HCT116 (cell line): ENCODE measurements at places on chromosomes 11 and 22.

GRCh38 chr11:76048763-76049162, 157.5 kb downstream of the WNT11 start:
- peak; percentile 13 for DNase-seq

- no peak for DNase-seq
Observed at GRCh38 chr11:36534276-36534840, 24.3 kb upstream of the TRAF6 start.

DNA sequence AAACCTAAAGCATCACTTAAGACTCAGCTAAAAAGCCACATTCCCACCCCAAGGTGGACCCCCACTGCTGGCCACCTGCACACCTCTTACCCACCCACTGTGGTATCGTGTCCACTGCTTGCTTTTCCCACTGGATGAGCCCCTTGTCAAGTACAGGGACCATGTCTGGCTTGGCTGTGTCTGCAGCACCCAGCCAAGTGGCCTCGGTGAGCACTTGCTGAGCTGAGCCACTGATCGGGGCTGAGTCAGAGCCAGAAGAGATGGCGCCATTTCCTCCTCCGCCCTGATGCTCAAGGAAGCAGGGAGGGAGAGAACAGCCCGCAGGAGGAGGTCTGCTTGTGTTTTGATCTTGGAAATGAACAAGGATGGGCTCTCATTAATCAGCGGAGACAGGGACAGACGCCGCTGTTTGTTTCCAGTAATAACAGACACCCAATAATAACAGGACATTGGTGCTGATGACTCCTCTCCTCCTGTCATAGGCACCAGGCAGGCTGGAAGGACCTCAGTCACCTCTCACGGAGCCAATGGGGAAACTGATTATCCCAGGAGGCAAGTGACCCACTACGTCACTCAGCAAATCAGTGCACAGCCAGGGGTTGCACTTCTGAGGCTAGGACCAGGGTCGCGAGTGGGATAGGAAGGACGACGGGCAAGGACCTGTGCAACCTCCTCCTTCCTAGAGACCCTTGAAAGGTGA, 85.2 kb upstream of the RTL6 start:
- no peak for DNase-seq

- DNase-seq: no peak
Observed at GRCh38 chr11:8792710-8793109, 110.1 kb downstream of the RPL27A start.

- DNase-seq: no peak
Observed at GRCh38 chr11:63719987-63720386, 38.7 kb downstream of the RTN3 start.

DNA sequence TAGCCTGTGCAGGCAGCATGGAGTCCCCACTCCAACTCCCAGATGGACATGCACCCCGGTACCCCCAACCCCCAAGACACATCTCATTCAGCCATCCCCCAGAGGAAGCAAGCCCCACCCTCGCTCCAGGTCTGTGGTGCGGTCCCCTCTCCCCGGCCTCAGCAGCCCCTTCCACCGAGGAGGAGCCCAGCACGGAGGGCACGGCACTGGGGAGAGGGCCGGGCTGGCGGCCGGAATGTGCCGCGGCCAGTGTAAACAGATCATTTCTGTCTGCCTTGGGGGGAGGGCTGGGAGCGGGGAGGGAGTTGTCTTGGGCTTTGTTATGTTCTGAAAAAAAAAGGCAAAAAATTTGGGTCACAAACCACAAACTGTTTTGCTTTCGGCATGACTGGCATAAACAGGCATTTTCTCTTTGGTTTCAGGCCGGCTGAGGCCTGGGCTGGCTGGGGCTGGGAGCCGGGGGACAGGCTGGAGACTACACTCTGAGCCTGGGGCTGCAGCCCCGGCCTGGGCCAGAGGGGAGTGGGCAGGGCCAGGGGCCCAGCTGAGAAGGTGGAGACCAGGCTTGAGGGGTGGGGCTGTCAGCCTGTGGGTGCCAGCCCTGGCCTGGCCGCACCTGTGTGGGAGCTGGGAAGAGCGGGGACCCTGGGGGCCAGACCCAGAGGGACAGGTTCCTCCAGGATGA, 16.8 kb downstream of the IGF2 start:
- DNase-seq: no peak

- no peak for DNase-seq
Observed at GRCh38 chr11:444396-445144, 2.8 kb upstream of the ANO9 start.

- DNase-seq: no peak
Observed at GRCh38 chr11:74902342-74902741, 46.5 kb downstream of the XRRA1 start.

GRCh38 chr11:126450806-126451205, 95.3 kb downstream of the ST3GAL4 start:
- no peak for DNase-seq

DNA sequence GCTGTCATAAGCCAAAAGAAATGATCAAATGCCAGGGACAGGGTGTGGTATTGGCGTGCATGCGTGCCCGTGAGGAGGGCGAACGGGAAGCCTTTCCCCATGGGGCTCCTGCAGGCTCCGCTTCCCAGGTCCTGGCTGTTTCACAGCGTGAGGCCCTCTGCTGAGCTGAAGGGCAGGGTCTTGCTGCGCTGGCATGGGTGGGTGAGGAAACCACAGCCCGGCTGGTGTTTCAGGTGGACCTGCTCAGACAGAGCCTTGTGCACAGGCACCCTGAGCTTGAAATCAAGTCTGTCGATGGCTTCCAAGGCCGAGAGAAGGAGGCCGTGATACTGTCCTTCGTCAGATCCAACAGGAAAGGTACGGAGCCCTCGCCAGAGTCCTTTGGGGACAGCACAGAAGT, 31.4 kb downstream of the IGHMBP2 start:
- DNase-seq: no peak

DNA sequence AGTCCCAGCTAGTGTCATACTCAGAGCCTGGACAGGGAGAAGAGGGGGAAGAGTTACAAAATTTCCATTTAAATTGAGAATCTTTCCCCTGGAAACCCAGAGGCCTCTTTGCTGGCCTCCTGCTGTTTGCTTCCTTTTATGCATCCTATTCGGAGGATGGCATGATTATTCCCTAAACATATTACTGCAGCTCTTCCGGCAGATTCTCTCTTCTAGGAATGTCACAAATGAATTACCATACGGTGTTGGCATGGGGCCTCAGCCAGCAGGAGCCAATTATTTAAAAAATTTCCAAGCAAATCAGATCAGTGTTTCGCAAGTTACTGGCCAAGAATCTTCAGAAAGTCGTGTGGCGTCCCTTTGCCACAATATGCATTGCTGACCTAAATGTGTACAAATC, 326.7 kb upstream of the NCAM1 start:
- no peak for DNase-seq

DNA sequence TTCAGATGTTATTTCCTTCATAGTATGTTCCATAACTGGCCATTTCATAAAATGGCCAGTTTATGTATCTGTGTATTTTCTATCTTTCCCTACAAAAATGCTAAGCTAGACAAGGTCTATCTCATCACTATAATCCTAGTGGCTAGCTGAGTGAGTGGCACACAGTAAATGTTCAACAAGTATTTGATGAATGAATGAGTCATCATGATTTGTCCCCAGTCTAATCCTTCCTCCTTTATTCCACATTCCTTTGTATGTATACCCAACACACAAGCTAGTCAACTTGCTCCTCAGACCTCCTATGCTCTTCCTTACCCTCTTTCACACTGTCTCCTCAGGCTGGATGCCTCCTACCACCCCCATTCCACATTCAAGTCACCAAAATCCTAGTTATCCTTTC, 12.5 kb downstream of the APLNR start:
- no peak for DNase-seq

- no peak for DNase-seq
Observed at GRCh38 chr11:126345759-126346585, 9.5 kb upstream of the ST3GAL4 start.

GRCh38 chr11:13341026-13341425, 63.4 kb downstream of the BMAL1 start:
- DNase-seq: no peak

DNA sequence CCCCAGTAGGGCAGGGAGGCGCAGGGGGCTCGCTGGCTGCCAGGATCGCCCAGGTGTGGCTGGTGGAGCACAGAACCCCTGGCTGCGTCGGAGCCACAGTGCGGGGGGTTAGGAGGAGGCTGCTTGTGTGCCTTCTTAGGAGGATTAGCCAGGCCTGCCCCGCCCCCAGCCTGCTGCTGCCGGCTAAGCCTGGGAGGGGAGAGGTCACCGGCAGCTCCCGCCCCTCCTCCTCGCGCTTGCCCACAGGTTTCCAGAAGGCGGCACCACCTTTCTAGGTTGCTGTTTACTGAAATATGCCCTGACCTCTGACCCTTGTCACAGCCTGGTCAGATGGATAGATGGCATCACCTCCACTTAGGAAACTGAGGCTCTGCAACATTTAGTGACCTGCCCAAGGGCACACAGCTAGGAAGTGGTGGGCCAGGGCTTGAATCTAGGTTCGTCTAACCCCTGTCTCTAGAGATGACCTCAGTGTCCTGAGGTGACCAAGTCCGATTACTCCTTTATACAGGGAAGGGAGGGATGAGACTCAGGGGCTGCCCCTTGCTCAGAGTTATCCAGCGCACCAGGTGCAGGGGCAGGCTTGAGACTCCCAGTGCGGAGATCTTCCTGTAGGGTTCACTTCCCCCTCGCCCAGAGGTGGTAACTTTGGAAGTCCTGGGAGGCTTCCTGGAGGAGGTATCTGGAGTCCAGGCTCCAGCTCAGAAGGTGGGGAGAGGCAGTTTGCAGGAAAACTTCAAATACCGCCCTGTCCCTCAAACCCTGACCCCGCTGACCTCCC, 44.0 kb downstream of the MYO7A start:
- DNase-seq: no peak

DNA sequence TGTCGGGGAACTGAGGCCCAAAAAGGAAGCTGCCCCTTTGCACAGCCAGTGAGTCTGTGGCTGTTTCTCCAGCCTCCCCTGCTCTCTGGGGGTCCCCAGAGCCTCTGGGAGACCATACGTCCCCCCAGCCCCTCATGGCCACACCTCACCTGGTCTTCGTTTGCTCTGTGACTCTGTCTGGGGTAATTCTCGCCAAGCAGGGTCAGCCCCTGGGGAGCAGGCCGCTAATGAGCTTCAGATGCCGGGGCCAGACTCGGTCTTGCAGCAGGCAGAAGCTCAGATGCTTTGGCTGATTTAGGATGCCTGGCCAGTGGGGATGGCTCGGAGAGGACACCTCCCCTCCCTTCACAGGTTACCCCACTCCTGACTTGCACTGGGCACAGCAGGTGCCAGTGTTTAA, 24.1 kb upstream of the WNT11 start:
- no peak for DNase-seq

DNA sequence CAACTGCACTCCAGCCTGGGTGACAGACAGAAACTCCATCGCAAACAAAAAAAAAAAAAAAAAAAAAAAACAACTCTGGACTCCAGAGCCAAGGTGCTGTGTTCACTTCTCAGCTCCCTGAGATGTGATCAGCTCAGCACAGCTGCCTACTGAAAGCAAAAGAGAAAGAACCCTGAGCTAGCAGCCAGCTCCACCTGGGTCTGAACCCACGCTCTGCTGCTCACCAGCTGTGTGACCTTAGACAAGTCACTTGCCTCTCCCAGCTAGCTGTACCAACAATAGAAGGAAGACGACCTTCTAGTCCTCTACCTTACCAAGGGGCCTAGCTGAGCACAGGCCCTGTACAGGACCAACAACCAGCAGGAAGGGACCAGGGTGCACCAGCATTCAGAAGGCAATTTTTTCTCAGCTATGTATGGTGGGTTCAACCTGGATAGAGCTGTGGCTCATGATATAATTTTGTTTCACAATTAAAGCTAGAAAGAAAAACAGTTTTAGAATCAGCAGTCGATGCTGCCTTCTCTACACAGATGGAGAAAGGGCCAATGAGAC, 3.8 kb downstream of the DGCR2 start:
- DNase-seq: no peak

DNA sequence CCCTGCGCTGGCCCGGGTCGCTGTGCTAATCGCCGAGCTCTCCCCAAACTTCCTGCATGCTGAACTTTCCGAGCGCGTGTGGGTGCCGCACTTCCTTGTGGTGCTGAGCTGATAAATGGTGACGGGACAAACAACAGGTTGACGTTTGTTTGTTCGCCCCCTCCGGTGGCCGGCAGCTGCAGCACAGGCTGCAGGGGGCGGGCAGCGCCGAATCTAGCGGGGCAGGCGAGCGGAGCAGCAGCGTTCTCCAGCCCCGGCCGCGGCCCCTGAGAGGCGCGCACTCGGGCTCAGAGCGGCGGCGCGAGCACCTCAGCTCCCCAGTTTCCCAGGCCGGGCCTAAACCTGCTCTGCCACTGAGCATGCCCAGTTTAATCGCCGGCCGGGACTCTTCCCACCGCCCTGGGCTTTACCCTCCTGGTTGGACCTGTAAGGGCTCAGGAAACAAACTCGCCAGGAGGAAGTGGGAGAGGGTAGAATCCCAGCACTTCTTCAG, at the start of gene PDGFD:
TSS of gene PDGFD (minus strand) at position 120 of the 493 bp plus-strand sequence.
- DNase-seq: no peak

- DNase-seq: no peak
Observed at GRCh38 chr22:23276656-23277582, 96.6 kb downstream of the BCR start.

DNA sequence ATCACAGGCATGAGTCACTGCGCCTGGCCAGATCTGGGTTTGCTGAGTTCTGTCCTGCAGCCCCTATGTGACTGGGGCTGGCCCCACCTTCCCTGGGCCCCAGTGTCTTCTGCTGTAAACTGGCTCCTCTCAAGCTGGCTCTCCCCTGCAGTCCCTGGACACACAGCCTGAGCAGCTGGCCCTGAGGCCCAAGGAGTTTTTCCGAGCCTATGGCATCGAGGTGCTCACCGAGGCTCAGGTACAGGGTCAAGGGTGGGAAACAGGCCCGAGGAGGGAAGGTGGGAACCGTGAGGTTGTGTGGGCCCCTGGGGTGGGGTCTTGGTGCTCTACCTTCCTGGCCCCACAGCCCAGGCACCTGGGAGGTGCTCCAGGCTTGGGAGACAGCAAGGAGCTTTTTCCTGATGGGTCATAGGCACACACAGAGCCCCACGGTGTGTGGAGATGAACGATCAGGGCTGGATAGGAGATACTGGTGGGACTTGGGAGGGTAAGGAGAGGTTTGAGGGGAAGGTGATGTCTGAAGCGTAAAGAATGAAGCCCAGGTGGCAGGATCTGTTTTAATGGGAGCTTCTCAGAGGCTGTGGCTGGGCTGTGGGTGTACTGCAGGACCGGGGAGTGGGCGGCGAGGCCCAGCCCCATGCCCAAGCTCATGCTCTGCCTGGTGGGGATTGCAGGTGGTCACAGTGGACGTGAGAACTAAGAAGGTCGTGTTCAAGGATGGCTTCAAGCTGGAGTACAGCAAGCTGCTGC, 6.4 kb upstream of the LZTR1 start:
- no peak for DNase-seq

DNA sequence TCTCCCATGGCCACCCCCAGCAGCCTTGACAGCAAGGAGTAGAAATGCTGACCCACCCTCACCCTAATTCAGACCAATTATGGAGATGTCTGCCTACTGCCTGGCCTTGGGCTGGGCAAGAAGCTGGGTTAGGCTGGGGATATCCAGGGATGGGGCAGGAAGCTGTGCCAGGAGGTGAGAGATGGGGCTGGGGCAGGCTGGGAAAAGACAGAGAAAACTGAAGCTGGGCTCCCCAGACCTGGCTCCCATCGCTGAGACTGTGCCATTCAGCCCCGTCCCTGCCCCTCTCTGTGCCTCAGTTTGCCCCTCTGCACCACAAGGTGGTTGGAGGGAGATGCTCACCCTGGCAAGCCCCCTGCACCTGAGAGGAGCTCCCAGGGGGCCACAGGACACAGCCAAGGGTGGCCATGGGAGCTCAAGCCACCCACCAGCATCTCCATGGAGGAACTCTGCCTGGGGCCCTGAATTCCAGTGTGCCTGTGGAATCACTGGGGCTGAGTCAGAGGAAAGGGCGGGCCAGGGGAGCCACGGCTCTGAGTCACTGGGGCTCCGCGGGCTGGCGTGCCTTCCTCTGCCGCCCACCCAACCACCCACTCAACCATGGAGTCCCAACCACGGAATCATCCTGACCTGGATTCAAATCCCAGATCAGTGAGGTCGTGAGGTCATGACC, 6.0 kb upstream of the CARD10 start:
- peak; percentile 60 for DNase-seq
